CD4-positive, alpha-beta T cell treated with Interleukin-15 for 4 hours (primary cell): ENCODE measurements at places on chromosomes 3 and 15.

- DNase-seq = no peak
These were observed 15.4 kb downstream of the EDC3 start for GRCh38 chr15:74680456-74680855.

GRCh38 chr3:59244343-59244742 is 194.5 kb upstream of the CFAP20DC start:
- no peak for DNase-seq

GRCh38 chr3:160676547-160677303 is at the start of gene ARL14:
Gene ARL14, plus strand, starts transcription at chr3:160677160. Its CDS starts 187 bp downstream, at chr3:160677347.
- no peak for DNase-seq

DNA sequence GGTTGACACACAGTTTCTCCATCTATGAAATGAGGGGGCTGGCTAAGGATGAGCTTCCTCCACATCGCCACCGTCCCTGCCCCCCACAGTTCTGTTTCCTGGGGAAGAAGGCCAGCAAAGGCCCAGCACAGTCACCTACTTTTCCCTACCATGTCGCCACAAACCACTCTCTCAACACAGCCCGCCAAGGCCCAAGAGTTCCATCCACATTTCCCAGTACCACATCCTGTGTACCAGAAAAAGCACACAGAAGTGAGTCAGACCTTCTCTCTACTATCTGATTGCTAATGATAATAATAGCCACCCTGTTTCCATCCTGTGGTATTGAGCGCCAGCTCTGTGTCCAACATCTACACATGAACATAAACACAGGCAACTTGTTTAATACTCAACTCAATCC is 30.3 kb upstream of the C15orf39 start:
- DNase-seq = no peak

GRCh38 chr3:184470551-184470950 is 90.7 kb downstream of the CHRD start:
- DNase-seq = no peak
